Activated gamma-delta T cell treated with anti-CD3 and anti-CD28 coated beads, Interleukin-2, amount 50 U/mL, for 16 hours (primary cell): ENCODE measurements at places on chromosomes 1 and 21.

DNA sequence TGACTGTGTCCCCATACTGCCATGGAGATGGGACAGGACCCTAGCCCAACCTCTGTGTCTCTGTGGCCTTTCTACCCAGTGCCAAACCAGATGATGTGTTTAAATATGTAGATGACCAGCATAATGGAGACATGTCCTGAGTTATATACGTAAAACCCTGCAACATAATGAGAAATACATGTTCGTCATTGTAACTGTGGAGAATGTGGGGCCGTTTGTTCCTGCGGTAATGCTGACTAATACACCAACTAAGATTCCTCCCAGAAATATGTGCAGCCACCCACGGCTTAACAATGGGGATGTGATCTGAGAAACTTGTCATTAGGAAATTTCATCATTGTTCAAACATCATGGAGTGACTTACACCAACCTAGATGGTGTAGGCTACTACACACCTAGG, 71.7 kb upstream of the SIM2 start:
- DNase-seq, result no peak

- no peak for DNase-seq
These were observed 26.4 kb downstream of the PIK3C2B start for GRCh38 chr1:204468206-204468605.

DNA sequence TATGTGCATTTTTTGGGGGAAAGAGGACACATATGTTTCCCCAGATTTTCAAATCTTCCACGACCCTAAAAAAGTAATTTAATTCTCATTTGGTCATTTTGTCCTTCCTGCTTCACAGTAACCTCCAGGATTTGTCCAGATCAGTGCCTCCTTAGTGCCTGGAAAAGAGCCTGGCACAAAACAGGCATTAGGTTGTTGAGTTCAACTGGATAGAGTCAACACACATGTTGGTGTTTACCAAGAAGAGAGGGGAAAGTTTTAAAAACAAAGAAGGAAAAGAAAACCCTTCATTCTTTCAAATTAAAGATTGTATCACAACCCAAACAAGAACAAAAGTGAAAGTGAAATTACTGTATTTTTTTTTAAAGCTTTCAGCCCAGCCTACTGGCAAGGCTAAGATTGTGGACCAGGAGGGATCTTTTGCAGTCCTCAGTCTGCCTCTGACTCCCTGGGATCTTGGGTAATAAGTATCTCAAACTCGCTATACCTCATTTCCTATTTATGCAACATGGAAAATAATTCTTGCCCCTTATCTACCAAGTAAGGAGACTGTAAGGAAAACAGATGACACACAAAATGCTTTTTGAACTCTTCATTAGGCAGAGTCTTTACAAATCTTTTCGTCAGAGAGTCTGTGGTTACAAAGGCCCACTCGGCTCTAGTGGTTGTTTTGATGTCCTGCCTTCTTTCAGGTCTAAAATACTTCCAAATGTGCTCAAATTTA, 57.8 kb downstream of the ZNF281 start:
- no peak for DNase-seq

DNA sequence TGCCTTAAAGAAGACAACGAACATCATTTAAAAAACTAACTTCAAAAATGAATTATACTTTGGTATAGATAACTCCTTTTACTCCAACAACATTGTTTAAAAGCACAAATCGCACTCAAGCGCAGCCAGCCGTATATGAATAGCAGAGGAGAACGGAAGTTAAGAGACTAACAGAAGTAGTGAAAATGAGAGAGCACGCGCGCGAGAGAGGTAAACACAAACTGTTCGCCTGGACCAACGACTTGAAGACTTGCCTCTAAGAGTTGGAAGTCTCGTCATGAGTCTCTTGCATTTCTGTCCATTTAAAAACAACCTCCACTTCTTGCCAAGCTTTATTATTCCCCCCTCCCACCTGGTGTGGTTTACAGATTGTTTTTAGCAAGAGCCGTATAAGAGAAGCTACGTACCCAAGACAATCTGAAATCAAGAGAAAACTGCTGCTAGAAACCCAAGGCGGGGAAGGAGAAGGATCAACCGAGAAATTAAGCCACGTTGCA, 479 bp downstream of the SELENOF start:
- DNase-seq, result peak; percentile 4

DNA sequence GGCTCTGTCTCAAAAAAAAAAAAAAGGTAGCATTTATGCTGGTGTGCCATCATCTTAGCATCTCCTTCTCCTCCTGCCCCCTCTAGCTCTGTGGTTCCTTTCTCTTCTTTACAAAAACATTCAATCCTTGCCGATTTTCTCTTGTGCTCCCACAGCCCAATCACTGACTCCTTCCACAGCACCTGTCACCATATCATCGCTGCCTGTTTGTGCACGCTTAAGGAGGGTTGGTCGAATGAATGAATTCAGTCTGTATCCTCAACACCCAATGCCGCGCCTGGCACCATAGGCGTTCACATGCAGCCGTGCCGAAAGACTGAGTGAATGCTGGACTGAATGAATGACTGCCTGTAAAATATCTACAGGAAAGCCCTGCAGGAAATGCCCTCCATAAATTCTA, 7.9 kb downstream of the RNU5D-1 start:
- no peak for DNase-seq

GRCh38 chr1:220754212-220754917, 6.2 kb downstream of the MTARC2 start:
- no peak for DNase-seq
